Activated CD4-positive, alpha-beta T cell treated with anti-CD3 and anti-CD28 coated beads, Interleukin-10, Interleukin-2, amounts not matched to agents 100 ng/mL and 50 ng/mL, durations not matched to agents 16 hours and 8 hours (primary cell): ENCODE measurements at places on chromosomes 6 and 20.

DNA sequence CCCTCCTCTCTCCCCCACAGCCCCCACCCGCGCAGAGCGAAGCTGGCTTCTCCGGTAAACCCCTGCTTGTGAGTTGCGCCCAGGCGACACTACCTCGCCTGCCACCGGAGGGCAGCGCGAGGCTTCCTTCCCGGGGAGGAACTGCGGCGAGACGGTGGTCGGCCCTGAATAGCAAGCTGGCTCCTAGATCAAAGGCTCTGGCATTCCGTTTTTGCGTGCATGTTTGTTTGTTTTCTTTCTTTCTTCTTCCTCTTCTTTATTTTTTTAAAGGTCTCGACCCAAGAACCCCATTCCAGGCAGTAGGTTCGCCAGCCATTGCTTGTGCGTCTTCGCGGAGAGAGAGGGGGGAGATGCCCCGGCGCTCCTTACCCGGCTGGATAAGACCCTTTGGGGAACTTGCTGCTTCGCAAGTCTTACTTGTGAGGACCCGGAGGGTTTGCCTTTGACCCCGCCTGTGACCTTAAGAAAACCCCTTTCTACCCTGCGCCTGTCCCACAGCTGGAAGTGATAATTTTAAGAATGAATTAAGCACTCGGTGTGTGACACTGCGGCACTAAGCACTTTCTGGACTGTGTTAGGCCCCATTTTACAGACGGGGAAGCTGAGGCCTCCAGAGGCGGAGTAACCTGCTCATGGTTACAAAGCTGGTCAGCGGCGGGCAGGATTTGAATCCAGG, 92.7 kb upstream of the SIRPA start:
- peak; percentile 40 for DNase-seq

GRCh38 chr20:63976980-63977738, 2.3 kb downstream of the SAMD10 start:
- DNase-seq: no peak

DNA sequence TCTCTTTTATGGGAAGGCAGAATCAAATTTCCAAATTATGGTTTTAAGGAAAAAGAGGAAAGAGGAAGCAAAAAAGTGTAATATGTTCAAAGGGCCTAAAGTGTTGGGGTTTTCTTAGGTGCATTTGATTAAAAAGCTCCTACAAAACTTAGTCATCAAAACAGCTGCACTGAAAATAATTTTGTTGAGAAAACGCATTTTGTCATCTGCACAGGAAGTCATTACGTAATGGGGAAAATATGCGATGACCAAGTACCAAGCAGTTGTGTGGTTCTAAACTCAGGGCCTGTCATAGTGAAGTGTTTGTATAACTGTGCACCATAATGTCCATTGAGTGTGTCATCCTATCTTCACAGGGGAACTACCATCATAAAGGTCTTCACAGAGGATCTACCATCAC, 15.6 kb downstream of the HAO1 start:
- peak; percentile 4 for DNase-seq

DNA sequence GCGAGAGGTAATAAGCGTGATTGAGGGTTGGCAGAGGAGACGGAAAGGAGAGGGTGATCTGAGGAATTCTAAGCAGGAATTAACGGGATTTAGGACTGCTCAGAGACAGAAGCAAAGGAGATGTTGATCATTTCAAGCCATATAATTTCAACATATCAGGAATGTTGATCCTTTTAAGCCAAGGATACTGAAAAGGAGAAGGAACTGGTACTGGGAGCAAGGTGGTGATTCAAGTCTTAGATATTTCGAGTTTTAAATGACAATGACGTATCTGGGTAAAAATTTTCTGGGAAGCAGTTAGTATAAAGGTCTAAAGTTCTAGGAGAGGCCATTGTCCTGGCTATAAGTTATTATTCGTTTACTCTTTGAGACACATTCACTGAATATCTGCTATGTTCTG, 91.3 kb upstream of the OGFRL1 start:
- DNase-seq: no peak

- DNase-seq: no peak
Observed at GRCh38 chr6:20180935-20181334, 31.3 kb downstream of the MBOAT1 start.

DNA sequence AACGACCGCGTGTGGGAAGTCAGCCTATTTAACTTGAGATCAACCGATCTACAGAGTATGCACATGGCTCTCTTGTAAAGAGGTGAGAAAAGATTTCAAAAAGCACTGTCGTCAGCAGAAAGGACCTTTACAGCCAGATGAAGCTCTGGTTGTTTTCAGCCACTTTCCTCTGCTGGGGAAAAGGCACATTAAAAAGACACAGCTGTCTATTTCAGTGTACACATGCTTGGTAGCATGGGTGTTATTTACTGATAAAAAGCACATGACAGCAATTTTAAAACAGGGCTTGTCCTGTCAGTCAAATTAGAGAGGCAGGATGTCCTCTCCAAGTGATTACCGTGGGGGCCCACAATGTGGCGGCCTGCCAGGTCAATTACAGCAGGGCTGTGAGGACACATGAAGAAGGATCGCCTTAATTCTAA, 188.9 kb downstream of the PRKN start:
- no peak for DNase-seq

DNA sequence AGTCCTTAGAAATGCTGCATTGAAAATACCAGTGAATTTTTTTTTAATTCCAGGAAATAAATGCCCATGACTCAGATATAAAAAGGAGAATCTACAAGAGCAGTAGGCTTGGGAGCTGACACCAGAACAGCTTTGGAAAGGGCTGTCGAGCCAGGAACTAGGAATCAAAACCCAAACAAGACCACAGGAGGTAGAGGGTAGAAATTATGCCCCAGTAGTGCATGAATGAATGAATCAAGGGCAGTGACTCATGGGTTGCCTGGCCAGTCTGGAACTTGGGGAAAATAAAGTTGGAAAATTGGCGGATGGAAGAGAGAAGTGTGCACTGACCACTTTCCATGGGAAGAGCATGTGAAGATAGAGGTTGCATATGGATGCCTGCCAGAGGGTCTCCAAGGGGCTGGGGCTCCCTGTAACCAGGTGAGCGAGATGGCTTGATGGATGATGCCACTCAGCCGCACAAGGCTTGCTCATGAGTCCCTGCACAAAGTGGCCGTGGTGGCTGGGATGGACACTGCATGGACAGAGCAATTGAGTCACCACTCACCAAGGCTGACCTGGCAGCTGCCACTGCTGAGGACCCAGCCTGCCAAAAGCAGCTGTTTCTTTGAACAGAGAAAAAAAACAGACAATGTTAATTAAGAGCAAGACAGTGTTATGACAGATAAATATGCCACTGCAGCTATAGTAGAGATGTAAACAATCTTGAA, 15.2 kb upstream of the MCCD1 start:
- DNase-seq: no peak

- DNase-seq: no peak
Observed at GRCh38 chr6:47924001-47924400, 142.2 kb downstream of the OPN5 start.

DNA sequence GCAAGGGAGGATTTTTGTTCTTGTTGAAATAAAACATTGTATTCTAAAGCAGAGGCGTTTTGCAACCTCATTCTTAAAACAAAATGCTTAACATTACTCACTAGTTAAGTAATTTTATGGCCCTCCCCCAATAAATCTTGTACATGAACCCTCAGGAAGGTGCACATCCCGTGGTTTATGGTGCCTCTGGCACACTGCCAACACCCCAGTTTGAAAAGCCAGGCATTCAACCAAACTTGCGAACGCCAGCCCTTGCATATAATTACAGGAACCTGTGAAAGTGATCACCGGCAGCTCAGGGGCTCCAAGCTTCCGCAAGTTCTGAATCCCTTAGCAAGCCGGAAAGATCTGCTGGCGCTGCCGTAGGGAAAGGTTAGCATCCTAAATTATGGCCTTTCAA, 1109.0 kb upstream of the FLRT3 start:
- DNase-seq: no peak

DNA sequence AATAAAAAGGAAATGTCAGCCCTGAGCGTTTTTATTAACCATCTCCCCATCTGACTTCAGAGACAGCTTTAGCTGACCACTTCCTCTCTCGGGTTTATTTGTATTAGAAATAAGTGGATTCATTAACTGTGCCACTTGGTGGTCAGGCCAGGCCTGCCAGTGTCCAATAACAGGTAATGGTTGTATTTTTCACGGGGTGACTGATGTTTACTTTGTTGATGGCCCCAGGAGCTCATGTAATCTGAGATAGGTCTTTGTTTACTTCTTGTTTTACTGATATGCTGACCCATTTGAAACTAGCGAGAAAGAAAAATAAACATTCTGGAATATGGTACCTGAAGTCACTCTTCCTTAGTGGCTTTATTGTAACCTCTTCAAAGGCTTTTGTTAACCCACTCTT, 504.3 kb upstream of the SLC35B3 start:
- DNase-seq: no peak

GRCh38 chr6:166153966-166154365, 13.7 kb downstream of the TBXT start:
- DNase-seq: no peak

GRCh38 chr6:129105793-129106192, 222.9 kb downstream of the LAMA2 start:
- DNase-seq: no peak

- no peak for DNase-seq
Observed at GRCh38 chr6:79070206-79070825, 7.7 kb downstream of the PHIP start.

DNA sequence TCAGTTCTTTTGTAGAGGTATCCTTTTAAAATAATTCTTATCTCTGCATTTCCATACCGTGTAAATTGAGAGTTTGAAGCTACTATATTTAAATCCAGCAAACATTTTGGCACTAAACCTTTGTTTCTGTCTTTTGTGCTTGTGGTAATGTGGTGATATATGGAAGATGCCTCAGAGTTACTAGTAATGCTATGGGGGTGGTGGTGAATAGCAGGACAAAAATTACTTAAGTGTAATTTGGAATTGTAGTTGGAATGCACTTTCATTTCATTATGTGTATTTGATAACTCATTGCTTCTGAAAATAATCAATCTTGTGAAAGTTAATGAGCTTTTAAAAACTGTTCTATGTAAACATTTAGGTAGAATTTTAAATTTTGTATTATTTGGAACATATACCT, 404.5 kb downstream of the PHF3 start:
- no peak for DNase-seq

GRCh38 chr6:160523223-160523622, 140.9 kb downstream of the LPA start:
- peak; percentile 68 for DNase-seq

GRCh38 chr20:51306521-51307358, 235.8 kb downstream of the NFATC2 start:
- peak; percentile 79 for DNase-seq

DNA sequence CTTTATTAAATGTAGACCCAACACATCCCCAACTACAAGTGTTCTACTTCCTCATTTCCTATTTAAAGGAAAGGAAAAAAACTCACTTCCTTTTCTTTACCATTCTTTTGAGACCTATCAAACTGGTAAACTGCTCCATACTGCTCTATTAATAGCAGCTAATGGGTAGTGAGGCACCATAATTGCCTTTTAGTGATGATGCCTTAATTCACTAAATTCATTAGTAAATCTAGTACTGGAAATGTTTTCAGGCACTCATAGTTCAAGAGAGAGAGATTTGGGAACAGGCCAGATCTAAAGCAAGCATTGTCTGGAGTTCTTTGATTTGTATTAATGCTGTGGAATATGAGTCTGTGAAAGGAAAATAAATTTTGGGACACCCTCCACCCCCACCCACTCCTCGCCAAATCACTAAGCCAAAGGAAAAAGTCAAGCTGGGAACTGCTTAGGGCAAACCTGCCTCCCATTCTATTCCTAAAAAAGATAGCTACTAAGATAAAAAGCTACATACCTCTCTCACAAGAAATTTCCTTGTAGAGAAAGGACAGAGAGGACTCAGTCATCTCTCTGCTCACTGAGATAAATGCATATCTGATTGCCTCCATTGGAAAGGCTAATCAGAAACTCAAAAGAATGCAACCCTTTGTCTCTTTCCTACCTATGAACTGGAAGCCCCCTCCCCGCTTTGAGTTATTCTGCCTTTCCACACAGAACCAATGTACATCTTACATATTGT, 13.6 kb upstream of the IBTK start:
- DNase-seq: no peak

- no peak for DNase-seq
Observed at GRCh38 chr6:162699961-162700360, 27.6 kb downstream of the PRKN start.

DNA sequence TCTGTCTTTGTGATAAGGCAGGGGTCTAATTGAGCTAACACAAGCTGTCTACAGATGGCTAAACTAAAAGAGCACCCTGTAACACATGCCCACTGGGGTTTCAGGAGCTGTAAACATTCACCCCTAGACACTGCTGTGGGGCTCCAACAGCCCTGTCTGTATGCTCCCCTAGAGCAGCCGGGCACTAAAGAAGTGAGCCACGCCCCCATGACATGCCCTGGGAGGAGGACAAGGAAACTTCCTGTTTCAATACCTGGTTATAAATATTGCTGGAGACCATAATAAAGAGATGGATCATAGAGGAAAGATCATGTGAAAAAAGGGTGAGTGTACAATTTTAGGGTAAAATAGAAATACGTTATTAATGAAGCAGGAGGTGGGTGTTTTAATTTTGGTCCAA, 667.7 kb upstream of the AGPAT4 start:
- no peak for DNase-seq

DNA sequence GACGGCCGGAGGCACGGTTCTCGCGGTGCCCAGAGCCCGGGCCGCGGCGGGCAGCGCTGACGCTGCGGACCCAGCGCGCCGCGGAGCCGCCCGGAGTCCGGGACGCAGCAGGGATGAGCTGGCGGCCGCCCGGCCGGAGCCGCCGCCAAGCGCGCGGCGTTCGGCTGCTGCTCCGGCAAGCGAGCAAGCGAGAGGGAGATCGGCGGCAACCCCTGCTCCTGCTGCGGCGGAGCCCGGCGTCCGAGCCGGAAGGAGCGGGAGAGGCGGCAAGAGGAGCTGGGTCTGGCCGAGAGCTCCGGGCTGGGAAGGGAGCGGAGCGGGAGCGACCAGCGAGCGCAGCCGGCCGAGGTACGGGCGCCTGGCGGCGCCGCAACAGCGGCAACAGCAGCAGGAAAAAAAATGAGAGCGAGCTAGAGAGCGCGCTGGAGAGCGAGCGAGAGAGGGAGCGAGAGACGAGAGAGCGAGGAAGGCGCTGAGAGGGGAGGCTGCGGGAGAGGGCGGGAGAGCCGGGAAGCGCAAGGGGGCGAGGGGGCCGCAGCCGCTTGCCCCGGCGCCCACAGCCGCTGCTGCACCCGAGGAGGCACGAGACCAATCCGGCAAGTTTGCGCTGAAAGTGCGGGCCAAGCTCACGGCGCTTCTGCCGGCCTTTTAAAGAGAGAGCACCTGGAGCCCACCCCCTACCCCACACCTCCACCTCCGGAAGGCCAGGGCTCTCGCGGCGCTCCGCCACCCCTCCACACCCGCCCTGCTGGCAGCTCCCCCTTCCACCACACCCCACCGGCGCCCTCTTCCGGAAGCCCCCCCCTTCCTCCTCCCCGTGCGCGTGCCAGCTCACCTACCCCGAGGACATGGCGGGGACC, 496 bp downstream of the GRM4 start:
- DNase-seq: peak; percentile 26
